CD8-positive, alpha-beta memory T cell (primary cell): ENCODE measurements at places on chromosomes 1 and 21.

GRCh38 chr1:108554682-108555427 lies 5.0 kb upstream of the EEIG2 start:
- DNase-seq = no peak

DNA sequence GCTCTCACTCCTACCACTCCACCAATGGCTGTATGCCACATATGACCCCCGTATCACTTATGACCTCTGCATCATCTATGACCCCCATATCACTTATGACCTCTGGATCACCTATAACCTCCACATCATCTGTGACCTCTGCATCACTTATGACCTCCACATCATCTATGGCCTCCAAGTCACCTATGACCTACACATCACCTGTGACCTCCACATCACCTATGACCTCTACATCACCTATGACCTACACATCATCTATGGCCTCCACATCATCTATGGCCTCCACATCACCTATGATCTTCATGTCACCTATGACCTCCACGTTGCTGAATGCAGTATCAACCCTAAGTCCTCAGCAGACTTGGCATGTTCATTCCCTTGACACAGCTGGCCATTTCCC lies 271.2 kb downstream of the MATN1 start:
- DNase-seq = no peak

DNA sequence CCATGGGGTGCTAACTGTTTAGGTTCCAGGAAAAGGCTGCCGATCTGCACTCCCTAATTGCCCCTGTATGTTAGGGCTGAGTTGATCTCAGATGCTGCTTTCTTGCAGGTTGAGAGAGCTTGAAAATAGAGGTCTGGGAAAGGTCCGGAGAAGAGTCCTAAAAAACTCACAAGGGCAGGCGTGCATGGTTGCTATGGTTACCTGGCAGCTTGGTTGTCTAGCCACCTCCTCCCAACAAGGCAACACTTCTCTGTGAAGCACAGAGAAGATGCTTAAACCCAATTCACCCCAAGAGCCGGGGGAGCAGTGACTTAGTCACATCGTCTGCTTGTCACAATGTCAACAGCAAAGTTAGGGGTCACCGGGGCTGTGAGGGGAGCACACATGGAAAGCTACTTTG lies 31.0 kb upstream of the LRRC52 start:
- no peak for DNase-seq

DNA sequence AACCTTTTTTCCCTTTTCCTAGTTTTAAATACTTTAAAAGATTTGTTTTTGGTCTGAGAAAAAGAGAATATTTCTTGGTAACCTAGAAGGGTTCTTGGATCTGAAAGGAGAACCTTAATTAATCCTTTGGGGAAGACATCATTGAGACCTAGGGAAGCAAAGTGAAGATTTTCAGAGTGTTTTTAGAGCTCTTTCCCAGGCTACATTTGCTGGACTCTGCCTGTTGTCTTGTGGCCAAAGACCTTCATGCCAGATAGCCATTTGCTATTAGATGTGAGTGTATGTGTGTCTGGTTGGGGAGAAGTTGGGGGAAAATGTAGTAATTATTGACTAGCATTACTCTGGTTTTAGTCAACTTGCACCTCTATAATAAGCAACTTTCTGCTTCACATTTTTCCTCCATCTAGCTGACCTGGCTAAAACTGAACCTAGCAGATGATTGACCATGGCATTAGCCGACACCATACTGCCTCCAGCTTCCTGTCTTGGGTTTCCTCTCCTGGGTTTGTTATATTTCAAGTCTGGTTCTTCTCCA lies 239.1 kb downstream of the USP25 start:
- no peak for DNase-seq

GRCh38 chr1:207470927-207471326 lies 16.8 kb downstream of the CR2 start:
- DNase-seq = peak; percentile 40

DNA sequence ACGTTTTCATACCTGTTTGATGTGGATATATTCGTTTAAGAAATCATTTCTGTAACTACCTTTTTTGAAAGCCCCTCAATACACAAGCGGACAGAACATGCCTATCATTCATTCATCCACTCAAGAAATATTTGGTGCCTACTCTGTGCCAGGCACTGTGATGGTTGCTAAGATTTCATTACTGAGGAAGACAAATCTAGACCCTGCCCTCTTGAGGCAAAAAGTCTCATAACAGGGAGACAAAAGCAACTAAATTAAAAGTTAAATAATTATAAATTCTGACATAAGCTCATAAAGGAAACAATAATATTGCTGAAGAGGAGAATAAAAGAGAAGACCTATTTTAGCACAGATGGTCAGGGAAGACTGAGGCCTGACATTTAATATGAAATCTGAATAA lies 203.5 kb upstream of the ZNHIT6 start:
- no peak for DNase-seq

DNA sequence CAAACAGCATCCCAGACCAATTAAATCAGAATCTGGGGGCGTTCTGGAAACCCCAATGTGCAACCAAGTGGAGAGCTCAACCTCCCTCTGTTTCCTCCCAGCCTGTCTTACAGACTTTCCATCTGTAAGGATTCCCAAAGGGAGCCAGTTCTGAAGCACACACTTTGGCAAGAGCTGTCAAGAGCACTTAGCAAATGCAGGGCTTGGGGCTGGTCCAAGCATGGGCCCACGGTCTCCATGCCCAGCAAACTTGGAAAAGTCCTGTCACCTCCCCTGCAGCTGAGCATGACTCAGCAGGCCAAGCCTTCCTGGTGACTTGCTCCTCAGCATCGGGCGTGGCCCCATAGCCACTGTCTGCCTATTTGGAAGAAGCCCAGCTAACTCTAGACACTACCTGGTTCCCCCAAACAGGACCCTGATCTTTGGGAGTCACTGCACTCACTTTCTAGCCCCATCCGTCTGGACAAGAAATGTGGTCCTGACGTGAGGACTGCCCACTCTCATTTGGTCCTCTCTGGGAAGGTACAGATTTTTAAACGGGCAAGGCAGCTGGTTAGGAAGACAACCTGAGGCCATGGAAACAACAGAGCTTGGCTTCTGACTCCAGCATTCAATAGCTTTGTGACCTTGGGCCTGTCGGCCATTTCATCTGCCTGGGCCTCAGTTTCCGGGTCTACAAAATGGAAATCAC lies 16.9 kb downstream of the SLC2A1 start:
- no peak for DNase-seq

GRCh38 chr1:99004254-99004860 lies 304 bp downstream of the PLPPR5 start:
- DNase-seq = peak; percentile 9

DNA sequence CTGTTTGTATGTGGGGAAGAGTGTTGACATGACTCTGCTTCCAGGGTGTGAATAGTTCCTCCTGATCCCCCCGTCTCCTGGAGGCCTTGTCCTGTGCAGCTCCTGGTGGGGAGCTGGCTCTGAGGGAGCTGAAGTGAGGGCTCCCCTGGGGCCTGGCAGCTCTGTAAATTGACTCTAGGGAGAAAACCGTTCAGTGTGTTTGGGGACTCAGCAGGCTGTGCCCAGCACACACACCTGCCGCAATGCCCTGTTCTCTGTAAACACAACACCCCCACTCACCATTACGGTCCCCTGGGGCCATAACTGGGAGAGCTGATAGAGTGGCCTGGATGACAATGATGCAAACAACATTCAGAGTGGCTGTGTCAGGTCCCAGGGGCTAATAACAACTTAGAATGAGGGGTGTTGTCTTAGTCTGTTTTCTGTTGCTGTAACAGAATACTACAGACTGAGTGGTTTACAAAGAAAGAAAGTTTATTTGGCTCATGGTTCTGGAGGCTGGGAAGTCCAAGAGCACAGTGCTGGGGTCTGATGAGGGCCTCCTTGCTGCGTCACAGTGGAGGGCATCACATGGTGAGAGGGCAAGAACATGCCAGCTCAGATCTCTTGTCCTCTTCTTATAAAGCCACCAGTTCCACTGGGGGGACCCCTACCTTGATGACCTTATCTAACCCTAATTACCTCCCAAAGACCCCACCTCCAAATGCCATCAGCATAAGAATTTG lies 15.3 kb downstream of the ADORA1 start:
- no peak for DNase-seq

- peak; percentile 85 for DNase-seq
Observed at GRCh38 chr1:52552236-52552504, 722 bp downstream of the TUT4 start.

DNA sequence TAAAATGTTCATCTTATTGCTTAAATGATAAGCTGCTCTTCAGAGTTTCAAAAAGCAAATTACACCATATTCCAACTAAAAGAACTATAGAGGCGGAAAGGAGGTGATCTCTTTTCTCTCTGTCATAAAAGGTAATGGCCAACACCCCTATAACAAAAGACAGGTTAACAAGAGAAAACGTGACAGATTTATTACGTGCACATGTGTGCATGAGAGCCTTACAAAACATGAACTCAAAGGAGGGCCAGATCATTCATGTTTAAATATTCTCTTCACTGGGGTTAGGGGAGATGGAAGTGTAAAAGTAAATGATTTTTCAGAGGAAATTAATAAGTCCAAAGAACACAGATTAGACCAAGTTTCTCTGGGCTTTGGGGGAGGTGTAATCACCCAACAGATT lies 26.5 kb upstream of the FMO2 start:
- no peak for DNase-seq

- DNase-seq = no peak
Observed at GRCh38 chr21:33586927-33587326, 1.6 kb downstream of the DONSON start.

- no peak for DNase-seq
Observed at GRCh38 chr21:36420571-36421339, 35.6 kb downstream of the CHAF1B start.

DNA sequence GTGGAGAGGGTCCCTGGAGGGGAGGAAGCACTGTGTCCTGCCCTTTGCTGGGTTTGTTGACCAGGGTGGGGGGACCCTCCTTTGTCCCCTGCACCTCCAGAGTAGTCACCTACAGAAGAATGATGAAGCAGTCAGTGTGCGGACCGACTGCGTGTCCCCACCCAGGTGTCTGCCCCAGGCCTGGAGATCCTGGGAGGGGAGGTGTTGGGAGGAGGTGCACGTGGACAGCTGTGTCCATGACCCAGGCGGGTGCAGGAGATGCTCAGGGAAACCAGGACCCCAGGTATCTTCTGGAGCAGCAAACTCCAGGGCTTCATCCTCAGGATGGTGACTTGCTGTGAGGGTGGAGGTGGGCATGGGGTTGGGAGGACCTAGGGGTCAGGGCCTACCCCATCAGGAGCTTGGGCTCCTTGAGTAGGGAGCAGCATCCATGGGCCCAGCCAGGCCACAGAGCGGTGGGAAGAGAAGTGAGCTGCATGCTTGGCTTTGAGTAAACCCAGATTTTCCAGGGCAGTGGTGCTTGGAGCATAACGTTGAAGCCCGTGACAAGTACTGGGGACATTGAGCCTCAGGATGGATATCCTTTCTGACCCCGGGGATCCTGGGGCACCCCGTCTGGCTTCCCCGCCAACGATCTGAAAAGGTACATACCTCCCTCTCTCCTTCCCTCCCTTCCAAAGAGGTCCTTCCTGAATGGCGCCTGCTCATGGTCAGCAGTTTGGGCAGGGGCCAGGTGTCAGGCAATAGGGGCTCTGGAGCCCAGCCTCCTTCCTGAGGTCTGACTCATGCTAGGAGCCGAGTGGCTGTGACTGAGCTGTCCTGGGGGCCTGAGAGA lies 13.7 kb downstream of the ACTRT2 start:
- peak; percentile 39 for DNase-seq

- DNase-seq = no peak
Observed at GRCh38 chr1:158076441-158076840, 83.0 kb downstream of the KIRREL1 start.

- DNase-seq = no peak
Observed at GRCh38 chr1:39293375-39294070, 89.0 kb downstream of the MACF1 start.

GRCh38 chr1:39573736-39574624 lies 2.6 kb downstream of the PABPC4 start:
- DNase-seq = no peak

GRCh38 chr1:50271337-50271736 lies 151.9 kb downstream of the DMRTA2 start:
- no peak for DNase-seq

GRCh38 chr1:19661721-19662228 lies 2.9 kb upstream of the HTR6 start:
- DNase-seq = peak; percentile 15

GRCh38 chr21:31340942-31341487 lies 3.0 kb downstream of the TIAM1 start:
- no peak for DNase-seq

GRCh38 chr1:41537788-41538351 lies 53.4 kb upstream of the EDN2 start:
- no peak for DNase-seq

GRCh38 chr1:67457247-67457646 lies 27.0 kb upstream of the SERBP1 start:
- no peak for DNase-seq

GRCh38 chr1:43703836-43704235 lies 3.5 kb upstream of the ST3GAL3 start:
- no peak for DNase-seq

GRCh38 chr1:246768403-246769020 lies 44.3 kb downstream of the SCCPDH start:
- no peak for DNase-seq

DNA sequence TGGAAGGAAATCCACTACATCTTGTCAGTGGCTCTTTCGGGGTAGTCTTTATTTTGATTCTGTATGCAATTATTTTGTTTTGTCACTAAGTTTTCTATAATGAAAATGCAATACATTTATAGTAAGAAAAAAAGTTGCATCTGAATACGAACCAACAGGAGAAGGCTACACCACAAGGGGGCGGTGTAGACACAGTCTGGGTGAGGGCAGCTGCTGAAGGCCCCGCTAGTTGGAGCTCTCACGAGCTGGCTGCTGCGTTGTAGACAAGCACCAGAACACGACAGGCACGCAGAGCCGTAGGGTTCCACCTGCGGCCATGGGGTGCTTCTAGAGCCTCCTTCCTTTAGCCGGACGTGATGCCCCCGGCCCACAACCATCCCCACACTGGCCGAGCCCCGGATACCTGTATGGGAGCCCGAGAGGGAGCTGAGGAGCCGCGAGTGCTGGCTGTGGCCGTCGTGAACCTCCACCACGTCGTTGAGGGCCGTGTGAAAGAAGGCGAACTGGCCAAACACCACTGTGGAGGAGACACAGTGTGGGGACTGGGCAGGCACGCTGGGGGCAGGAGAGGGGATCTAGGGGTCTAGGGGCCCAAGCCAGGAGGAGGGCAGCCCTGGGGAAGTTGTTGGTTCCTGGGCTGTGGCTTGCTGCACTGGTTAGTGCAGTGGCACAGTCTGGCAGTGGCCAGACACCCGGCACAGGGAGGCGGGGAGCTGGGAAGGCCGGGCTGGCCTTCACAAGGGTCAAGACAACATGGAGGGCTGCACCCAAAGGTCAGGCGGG lies 160.8 kb downstream of the ZSCAN20 start:
- peak; percentile 58 for DNase-seq

DNA sequence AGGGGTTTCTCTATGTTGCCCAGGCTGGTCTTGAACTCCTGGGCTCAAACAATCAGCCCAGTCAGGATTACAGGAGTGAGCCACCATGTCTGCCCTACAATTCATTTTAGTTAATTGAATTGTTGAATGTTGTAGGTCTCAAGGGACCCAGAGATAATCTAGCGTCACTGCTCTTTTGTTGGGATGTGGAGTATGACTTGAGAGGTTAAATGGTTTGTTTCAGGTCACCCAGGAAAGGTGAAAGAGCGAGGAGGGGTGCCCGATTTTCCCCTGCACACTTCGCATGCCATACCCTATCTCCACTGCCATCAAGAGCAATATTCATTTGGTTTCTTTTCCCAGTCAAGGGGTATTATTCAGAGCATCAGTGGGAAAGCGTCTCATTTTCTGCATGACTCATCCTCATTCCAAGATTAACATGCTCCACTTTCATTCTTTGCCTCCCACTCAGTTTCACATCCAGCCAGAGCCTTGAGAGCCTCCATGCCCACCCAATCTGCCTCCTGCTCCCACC lies 13.1 kb upstream of the SLC30A1 start:
- no peak for DNase-seq
